ENCODE measurements at places on chromosomes 3 and 15.

DNA sequence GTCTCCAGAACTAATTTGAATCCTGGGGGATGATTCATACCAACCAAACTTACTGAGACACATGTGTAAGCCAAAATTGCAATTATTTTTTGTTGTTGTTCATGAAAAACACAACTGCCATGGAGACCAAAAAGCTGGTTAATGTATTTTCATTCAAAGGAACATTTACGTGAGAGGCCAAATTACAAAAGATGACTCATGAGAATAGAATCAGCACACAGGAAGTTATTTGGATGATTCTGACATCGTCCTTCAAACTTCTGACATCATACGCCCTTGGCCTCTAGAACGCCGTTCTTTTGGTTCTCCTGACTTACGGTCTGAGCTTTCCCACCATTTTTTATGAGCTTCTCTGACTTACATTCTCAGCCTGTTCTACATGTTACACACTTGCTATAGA lies 3.0 kb upstream of the ZNF280D start:
- no peak for DNase-seq

DNA sequence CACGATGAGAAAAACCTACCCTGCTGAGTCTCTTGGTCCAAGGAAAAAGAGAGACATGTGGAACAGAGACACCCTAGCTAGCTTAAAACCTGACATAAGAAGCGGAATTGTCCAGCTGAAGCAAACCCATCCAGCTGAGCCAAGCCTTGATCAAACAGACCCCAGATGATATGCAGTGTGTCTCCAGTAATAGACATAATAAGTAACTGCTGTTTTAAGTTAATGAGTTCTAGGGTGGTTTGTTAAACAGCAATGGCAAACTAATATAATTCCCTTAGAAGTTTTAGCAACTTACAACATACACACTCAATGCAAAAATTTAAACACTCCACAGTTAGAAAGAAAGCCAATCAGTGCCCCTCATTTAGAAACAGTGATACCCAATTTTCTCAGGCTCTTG lies 26.8 kb upstream of the ZNF385D start:
- no peak for DNase-seq

DNA sequence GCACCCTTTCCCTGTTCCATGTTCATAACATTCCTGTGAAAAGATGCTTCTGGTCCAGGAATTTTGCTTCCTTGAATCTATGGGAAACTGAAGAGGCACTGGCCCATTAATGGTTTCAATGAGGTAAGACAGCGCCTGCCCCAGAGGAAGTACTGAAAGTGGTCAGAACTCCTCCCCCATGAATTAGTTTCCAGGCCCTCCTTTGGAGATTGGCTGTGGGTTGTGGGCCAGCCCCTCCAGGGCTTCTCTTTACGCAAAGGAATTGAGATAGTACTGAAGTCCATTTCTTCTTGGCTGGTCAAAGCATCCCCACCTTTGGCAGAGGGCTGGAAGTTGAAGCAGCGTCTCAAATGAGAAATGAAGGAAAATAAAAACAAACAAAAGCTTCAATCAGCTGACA lies 175.5 kb downstream of the POLR2M start:
- DNase-seq: no peak

GRCh38 chr15:39211108-39211979 lies 369.5 kb upstream of the THBS1 start:
- no peak for DNase-seq
